ENCODE measurements at places on chromosomes 3 and 15.

GRCh38 chr3:6066397-6066796, 794.5 kb upstream of the GRM7 start:
- DNase-seq, result no peak

- no peak for DNase-seq
These were observed 18.8 kb upstream of the SATB1 start for GRCh38 chr3:18443665-18444594.

- DNase-seq, result no peak
These were observed 63.5 kb upstream of the ETV5 start for GRCh38 chr3:186172353-186172752.

DNA sequence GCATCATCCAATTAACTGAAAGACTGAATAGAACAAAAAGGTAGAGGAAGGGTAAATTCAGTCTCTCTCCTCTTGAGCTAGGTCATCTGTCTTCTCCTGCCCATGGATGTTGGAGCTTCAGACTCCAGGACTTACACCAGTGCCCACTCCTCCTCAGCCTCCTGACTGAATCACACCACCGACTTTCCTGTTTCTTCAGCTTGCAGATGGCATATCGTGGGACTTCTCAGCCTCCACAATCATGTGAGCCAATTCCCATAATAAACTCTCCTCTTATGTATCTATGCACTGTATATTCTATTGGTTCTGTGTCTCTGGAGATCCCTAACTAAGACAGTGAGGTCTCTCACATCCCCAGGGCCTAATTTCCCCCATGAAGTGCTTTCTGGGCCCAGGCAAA, 140.4 kb downstream of the CD47 start:
- no peak for DNase-seq
